ENCODE measurements at places on chromosomes 12 and 14.

DNA sequence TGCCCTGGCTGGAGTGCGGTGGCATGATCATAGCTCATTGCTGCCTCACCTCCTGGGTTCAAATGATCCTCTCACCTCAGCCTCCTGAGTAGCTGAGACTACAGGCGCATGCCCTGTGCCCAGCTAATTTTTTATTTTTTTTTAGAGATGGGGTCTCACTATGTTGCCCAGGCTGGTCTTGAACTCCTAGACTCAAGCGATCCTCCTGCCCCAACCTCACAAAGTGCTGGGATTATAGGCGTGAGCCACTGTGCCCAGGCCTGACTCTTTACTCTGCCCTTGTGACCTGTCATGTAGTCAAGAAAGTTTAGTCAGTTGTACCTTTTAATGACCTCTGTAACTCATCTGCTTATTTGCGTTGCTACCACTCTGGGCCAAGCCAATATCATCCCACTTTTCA lies 55.7 kb downstream of the PROX2 start:
- DNase-seq, result no peak

- no peak for DNase-seq
These were observed 38.4 kb downstream of the GALNT16 start for GRCh38 chr14:69298131-69299071.

DNA sequence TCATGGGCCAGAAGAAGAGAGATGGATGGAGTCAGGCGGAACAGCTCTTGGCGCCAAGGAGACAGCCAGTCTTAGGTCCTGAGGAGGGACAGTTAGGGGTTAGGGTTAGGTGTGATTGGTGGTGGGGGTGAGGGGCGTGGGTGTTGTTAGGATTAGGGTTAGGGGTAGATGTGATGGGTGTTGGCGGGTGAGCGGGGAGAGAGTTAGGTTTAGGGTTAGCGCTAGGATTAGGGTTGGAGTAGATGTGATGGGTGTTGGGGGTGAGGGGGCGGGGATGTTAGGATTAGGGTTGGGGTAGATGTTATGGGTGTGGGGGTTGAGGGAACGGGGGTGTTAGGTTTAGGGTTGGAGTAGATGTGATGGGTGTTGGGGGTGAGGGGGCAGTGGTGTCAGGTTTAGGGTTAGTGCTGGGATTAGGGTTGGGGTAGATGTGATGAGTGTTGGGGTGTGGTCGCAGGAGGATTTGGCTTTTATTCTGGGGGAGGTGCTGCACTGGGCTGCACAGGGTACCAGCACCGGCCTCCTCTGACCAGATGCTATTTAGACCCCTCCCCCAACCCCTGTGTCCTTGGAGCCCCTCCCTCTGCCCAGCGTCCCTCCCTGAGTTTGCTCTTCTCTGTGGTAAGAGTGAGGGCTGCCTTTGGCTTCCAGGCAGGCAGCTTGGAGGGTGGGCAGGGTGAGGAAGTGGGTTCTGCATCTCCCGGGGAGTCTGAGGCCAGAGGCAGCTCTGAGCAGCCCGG lies 35.6 kb upstream of the FBRSL1 start:
- DNase-seq, result no peak

DNA sequence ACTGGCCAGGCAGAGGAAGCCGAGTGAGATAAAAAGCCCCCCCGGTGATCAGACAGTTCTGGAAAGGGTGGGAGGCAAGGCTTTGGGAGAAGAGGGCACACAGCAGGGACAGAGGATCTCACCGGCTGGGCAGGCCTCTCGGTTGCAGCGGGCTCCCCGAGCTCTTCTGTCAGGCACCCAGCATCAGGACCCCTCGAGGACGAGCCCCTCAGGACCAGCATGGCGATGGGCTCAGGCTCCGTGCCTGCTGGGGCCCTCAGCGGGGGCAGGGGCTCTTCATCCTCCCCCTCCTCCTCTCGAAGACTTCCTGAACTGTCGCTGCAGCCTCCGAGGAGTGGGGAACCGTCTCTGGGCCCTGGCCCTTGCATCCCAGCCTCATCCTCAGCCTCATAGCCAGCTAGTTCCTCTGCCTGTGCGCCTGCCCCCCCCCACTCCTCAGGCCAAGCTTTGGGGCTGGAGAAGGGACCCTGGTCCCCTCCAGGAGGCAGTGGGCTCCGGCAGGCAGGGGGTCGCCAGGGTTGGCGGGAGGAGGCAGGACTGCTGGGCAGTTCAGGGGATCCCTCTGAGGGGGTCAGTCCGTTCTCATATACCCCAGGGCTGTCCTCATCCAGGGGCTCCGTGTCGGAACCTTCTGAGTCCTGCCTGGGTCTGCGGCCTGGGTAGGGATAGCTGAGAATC lies 3.4 kb upstream of the AP1G2 start:
- no peak for DNase-seq

Data from HS-5 (cell line).